ENCODE measurements at places on chromosomes 2 and 18.

- no peak for DNase-seq
Observed at GRCh38 chr2:113370030-113370429, 67.5 kb upstream of the ZNG1B start.

DNA sequence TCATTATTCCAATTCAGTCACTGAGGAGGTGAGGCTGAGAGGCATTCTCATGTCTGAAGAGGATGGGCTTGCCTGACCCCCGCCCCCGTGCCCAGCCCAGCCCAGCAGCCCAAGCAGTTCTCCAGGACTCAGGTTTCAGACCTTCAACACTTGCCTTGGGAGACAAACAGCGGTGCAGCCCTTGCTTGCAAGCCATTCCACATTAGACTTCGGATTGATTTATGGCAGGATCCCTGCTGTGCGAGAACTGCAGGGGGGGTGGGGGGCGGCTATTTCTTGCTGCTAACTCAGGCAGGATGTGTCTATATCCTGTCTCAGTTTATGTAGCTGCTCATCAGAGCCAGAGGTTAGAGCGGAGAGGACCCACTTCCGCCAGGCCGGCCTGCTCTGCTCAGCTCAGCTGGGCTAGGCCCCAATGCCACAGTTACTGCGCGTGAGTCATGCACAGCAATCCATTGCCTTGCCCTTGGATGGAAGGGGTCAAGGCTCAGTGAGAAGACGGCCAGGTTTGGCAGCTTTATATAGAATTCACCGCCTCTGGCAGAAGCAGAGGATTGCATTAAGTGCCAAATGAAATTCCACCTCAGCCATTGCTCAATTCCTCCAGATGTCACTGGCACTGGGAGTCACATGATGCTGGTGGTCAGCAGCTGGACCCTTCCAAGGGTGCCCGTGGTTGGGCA is 1.8 kb downstream of the GYPC start:
- peak; percentile 29 for DNase-seq

GRCh38 chr18:13392899-13393298 is 174.3 kb downstream of the LDLRAD4 start:
- DNase-seq: no peak

DNA sequence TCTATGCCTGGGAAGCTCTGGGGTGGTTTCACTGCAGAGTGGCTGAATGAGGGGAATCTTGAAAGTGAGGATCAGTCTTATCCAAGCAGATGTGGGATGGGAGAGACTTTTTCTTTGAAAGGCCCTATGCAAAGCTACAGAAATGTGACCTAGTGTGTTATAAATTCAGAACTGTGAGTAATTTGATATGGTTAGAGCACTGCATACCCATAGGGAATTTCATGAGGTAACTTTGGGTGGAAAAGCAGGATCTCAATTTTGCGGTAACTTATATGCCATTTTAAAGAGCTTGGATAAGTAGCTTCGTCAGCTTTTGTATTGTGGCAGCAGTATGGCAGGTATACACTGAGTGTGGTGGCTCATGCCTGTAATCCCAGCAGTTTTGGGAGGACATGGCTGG is 40.9 kb downstream of the GULP1 start:
- DNase-seq: no peak

All from T-helper 1 cell (primary cell).